IPS-NIHi11 (cell line): ENCODE measurements at places on chromosomes 16 and 17.

GRCh38 chr17:59565959-59566324, 532 bp downstream of the DHX40 start:
- peak; percentile 86 for DNase-seq

DNA sequence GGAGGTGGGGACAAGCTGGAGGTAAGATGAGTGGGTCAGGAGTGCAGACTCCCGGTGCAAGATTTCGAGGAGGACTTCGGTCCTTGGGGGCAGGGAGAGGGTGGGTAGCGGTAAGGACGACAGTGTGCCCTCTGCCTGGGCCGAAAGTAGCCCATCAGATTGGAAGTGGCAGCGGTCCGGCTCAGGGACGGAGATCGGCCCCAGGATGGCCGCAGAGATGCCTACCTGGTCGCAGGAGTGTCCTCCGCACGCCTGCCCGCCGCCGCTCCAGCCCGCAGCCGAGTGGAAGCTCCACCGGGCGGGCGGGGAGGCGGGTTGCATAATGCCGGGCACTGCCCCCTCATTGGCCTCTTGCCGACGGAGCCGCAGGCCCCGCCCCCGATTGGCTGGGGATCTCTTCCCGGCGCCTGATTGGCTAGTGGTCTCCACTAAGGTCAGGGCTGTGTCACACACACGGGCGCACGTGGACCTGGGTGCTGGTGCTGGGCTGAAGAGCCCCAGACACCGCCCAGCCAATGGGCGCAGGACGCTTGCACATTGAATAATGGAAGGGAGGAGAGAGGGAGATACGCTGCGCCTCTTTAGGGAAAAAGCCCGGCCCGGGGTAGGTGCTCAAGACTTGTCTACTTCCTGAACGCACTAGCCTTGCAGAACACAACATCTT, at the start of gene PER1:
PER1 (minus strand) TSS at position 293 of the 664 bp plus-strand sequence. CDS start 1,698 bp downstream, outside the sequence.
- DNase-seq = peak; percentile 93

- DNase-seq = no peak
These were observed 54.2 kb downstream of the LDHD start for GRCh38 chr16:75062135-75062975.

GRCh38 chr17:50661795-50662391, 27.2 kb downstream of the ABCC3 start:
- peak; percentile 67 for DNase-seq

- DNase-seq = no peak
These were observed 117.9 kb upstream of the GPR139 start for GRCh38 chr16:20191566-20191965.

DNA sequence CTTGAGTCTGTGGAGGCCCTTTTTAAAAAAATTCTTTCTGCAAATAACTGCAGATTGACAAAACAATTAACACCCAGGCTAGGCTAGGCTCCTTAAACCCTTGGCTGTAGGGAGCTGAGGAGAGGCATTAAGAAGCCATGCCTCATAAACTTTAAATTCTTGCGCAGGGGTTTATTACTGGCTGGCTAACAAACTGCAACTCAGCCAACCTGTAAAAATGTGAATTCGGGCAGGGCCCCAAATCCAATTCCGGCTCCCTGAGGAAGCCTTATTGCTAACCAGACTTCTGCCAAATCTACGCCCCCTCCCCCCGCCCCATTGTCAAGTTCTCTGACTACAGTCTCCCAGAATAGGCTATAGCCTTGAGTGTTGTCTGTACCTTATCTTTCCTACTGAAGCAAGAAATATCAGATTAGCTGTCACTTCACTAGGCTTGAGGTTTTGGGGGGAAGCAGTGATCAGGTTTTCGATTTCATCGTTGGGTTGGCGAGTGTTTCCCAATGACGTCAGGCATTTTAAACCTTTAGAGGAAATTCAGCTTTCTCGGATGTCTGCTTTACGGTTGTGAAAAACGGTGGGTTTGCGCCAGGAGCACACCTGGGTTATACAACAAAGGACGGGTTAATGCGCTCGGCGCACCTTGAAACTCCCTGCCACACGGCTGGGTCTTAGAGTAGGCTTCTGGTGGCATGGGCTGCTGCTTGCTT, 2.0 kb downstream of the CDH3 start:
- DNase-seq = no peak

- DNase-seq = no peak
These were observed 2.3 kb downstream of the SPACA3 start for GRCh38 chr17:32993977-32994376.

GRCh38 chr17:83036666-83037065, 42.7 kb upstream of the METRNL start:
- no peak for DNase-seq

DNA sequence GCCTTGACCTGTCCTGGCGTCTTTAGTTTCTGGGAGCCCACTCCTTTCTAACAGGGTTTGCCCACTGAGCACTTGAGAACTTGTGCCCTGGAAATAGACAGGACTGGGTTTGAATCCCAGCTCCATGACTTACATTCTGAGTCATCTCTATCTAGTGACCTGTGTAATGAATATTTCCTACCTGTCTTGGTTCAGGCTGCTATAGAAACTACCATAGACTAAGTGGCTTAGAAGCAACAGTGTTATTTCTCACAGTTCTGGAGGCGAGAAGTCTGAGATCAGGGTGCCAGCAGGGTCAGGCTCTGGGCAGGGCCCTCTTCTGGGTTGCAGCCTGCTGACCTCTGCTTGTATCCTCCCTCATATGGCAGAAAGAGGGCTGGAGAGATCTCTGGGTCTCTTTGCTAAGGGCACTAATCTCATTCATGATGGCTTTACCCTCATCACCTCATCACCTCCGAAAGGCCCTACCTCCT, 110.7 kb upstream of the DHX40 start:
- no peak for DNase-seq

DNA sequence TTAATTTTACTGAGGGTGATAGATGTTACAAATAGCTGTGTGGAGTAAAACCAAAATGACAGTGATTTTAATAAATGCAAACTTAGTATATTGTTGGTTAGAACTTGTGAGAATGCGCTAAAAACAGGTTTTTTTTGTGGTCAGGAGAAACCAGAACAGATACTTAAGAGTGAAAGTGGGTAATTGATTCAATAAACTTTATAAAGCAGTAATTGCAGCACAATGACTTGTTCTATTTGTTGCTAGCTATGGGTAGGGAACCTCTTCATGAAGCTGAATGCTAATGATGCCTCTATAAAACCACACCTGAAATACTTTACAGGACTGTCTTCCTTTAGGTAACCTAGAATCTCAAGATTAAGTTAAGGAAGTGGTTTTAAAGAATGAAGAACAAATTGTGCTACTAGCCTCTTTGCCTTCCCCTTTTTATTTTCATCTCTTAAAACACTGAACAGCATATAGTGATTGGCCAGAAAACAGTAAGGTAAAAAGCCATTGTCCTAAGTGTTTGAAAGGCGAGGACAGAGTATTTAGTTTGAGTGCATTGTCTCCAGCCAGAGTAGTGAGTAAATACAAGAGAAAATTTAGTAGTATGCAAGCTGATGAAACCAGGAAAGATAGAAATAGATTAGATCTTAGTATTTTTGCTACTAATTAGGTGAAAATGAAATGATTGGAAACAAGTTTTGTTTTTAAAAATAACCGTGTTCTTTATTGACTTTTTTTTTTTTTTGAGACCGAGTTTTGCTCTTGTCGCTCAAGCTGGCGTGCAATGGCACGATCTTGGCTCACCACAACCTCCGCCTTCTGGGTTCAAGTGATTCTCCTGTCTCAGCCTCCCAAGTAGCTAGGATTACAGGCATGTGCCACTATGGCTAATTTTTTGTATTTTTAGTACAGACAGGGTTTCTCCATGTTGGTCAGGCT, 6.0 kb downstream of the GGNBP2 start:
- no peak for DNase-seq

DNA sequence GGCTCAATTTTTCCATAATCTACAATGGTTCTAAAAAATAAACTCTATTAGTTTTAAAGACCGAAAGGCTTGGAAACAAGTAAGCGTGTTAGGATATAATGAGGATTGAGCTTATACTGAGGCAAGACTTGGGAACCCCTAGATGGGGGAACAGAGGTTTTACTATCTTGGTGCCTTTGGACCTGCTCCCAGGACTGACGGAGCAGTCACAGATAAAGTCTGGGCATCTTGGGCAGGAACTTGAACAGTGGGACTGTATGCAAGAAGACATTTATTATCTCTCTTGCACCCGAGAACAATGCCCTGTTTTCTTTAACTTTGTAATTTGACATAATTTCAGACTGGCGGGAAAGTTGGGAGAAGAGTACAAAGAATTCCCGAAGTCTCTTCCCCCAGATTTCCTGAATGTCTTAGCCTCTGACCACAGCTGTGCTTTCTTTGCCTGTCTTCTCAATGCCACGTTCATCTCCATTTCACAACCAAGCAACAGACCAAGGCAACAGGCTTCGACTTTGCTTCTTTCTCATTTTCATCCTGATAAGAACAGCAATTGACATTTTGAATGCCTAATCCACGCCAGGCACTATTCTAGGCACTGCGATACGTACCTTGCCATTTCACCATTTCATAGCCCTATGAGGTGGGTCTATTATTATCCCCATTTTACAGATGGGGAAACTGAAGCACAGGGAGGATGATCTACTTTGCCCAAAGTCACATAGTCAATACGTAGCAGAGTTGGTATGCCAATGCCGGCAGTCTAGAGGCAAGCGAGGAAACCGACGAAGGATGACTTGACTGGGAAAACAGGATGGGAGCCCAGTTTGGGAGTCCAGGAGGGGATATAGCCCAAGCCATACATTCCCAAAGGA, 3.0 kb upstream of the IL4R start:
- DNase-seq = no peak

DNA sequence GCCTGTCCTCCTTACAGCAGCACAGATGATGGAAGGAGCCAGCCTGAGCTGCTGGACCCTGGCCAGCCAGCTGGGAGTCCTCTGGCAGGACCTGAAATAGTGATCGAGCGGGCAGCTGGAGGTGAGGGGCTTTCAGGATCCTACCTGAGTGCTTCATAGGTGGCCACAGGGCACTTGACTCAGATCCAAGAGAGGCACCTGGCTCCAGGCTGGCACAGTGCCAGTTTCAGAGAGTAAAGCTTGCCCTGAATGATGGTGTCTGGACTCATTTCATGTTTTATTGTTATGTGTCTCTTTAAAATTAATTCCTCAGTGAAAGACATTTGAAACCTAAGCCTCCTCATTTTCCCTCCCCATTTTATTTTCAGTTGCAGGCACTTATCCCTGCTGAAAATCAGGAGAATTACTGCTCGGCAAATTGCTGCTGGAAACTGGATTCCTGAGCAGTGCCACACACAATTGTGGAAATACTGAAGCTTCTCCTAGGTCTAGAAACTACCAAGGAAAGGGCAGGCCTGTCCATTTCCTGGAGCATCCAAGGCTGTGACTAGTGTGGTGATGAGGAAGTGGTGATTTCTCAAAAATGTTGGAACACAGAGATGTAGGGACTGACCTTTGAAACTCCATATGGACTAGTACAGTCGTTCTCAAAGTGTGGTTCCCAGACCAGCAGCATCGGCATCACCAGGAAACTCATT, 16.1 kb upstream of the ADAMTS18 start:
- DNase-seq = no peak

- no peak for DNase-seq
These were observed 75.5 kb downstream of the RAP1GAP2 start for GRCh38 chr17:2871720-2872119.

DNA sequence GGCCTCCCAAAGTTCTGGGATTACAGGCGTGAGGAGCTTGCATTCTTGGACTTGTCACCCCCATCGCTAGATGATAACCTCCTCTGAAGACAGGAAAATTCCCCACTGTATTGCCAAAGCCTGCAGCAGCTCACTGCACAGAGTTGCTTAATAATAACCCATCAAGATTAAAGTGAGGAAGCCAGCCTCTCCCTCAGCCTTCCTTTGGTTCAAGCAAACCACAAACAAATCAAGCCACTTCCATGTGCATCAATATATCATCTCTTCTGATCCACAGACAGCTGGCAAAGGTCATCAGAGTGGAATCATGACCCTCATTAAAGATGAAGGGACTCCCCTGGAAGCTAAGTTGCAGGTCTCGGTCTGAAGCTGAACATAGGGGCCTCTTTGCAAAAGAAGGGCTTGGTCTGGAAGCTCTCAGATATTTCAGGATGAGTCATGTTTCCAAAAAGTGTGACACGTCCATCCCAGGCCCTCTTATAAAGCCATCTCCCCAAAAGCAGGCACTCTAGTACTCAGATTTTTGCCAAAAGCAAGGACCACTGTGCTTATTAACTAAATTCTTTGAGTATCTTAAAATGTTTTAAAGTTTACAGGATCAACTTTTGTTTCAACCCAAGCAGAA, 4.8 kb downstream of the EMP2 start:
- DNase-seq = no peak

- DNase-seq = no peak
These were observed 656.4 kb upstream of the CDH8 start for GRCh38 chr16:62692685-62693084.

DNA sequence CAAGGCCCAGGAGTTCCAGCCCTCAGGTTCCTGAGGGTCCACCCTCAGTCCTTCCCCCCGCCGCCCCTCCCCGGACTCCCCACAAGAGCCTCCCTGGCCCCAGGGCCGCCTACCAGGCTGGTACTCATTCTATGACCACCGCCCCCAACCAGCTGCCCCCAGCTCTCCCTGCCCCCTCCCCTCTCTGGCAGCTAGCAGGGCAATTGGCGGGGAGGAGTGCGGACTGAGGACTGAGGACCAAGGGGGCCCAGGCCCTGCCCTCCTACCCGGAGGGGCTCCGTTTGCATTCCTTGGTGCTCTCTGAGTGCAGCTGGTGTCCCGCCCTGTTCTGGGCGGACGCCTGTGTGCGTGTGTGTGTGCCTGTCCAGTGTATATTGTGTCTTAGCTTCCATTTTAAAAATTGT, 19.1 kb downstream of the UNC13D start:
- DNase-seq = no peak

DNA sequence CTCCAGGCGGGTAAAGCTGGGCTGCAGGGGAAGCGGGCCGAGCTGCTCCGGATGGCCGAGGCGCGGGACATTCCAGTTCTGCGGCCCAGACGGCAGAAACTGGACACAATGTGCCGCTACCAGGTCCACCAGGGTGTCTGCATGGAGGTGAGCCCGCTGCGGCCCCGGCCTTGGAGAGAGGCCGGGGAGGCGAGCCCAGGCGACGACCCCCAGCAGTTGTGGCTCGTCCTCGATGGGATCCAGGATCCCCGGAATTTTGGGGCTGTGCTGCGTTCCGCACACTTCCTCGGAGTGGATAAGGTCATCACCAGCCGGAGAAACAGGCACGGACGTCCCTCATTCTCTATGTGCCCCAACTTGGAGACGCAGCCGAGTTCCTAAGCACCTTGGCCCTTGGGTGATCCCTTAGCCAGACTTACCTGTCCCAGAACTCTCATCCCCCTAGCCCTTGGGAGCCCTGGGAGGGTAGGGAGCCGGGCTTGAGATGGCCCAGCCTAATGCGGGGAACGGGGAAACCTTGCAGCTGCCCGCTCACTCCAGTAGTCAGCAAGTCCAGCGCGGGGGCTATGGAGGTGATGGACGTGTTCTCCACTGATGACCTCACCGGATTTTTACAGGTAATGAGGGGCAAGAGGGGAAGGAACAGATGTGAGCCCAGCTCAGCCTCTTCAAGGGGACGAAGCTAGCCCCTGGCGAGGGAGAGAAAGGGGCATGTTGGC, 806 bp downstream of the MRM1 start:
- no peak for DNase-seq

DNA sequence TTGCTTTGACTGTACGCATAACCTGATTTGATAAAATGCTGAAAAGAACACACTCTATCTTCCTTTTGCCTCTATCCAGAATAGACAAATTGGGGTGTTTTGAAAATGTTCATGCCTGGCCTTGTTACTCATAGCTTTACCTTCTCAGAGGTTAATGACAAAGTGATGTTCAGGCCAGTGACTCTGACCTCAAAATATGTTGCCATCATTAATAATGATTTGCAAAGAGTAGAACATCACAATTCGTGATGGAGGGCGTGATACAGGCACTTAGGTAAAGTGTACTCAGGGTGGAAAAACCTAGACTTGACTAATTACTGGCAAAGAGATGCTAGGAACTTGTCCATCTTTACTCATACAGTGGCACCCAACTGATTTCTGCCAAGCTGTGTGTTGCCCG, 656.6 kb upstream of the SOX9 start:
- no peak for DNase-seq
